ENCODE measurements at places on chromosomes 2 and 18. TPM values are rescaled to one million over a fixed set of nuclear protein-coding genes. Genes with fewer than 3 reads are reported as not detected.
A peak's percentile ranks its signal among the peaks of the same experiment; 100 is the strongest.

The HEATR5B gene
- 10.6 TPM for total RNA-seq

DNA sequence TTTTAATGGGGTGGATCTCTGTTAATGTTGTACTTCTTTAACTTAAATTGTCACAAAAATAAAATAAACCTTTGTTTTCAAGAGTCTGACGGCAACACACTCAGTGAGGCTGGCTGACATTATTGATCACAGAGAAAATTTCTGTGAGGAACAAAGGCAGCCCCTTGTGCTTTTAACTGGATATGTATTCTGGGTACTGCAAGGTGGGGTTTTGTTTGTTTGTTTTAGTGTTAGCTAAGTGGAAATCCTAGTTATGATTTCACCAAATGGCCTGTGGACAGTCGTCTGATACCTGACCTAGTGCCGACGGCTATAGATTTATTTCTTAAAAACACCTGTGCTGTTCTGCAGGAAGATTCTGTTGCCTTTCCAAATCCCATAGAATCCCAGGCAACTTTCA is 1329.5 kb upstream of the ZEB2 start:
- H3K4me3 ChIP-seq = no peak overlapping the region
- H3K4me1 ChIP-seq = no peaks in the 10 kb centered on the region
- H3K36me3 ChIP-seq = no peaks in the 10 kb centered on the region
- H3K27ac ChIP-seq = no peak overlapping the region

DNA sequence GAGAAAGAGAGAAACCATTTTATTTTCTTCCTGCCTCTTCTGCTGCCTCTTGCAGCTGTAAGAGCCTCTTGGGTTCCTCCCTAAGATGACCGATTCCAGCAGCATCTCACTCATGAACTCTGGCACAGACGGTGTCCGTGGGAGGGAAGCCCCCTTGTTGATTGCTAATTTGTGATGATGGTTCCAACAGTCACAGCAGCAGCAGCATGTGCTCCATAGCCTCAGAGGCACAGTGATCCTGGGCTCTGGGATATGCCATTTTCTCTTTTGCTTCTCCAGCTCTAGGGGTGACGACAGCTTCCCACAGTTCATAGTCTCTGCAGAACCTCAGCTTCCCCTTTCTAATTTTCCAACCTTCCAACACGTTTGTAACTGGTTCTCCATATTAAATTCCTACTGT is 324.2 kb upstream of the HS6ST1 start:
- H3K27ac ChIP-seq = no peak overlapping the region
- no peaks in the 10 kb centered on the region for H3K36me3 ChIP-seq
- no peak overlapping the region for H3K4me3 ChIP-seq
- H3K4me1 ChIP-seq = no peaks in the 10 kb centered on the region
- DNase-seq = no peak

DNA sequence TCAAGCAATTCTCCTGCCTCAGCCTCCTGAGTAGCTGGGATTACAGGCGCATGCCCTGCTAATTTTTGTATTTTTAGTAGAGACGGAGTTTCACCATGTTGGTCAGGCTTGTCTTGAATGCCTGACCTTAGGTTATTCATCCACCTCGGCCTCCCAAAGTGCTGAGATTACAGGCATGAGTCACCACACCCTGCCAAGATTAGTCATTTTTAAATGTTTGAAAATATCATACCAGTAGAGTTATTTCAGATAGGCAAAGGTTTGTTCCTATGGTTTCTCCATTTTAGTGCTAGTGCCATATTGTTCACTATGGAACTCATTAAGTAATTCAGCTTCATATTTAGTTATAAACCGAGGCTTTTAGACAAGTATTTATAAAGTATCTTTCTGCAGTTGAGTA is 52.3 kb downstream of the HIBCH start:
- H3K36me3 ChIP-seq = no peaks in the 10 kb centered on the region
- no peak for DNase-seq
- no peaks in the 10 kb centered on the region for H3K4me1 ChIP-seq
- no peak overlapping the region for H3K27ac ChIP-seq
- no peaks in the 10 kb centered on the region for H3K27me3 ChIP-seq

DNA sequence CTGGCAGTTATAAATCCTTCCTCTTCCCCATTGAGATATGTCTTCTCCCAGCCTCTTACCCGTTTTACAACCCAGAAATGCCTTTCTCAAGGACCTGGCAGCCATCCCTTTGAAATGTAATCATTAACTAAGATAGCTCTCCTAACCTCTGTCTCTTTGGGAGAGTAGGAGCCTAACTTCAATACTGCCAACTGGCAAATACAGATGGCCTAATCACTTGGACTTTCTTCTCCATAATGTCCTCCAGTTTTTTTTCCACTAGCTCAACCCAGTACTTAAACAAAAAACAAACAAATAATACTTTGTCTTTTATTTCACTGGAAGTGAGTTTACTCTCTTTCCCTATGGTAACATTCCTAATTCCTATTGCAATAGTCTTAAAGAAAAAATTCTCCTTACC is 1391.1 kb downstream of the SUCLG1 start:
- DNase-seq = no peak
- H3K4me1 ChIP-seq = no peaks in the 10 kb centered on the region
- no peak overlapping the region for H3K4me3 ChIP-seq
- no peaks in the 10 kb centered on the region for H3K36me3 ChIP-seq
- H3K27me3 ChIP-seq = no peaks in the 10 kb centered on the region

DNA sequence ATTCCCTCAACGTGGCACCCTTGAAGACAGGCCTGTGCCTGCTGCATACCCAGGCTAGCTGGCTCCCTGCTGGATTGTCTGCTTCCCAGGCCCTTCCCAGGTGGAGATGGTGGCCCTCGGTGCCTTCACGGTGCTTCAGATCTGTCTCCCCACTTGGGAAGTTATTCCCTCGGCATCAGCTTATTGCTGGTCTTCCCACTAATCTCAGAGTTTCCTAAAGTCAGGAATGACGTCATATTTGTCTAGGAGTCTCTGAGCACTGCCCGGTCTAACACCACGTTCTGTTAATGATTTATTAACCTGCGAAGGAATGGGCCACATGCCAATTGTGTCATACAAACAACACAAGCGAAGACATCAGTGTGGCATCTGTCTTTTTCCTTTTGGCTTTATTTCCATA is 269.8 kb upstream of the ID2 start:
- peak overlapping the region; percentile 45 for H3K27ac ChIP-seq
- DNase-seq = no peak
- no peaks in the 10 kb centered on the region for H3K4me1 ChIP-seq
- no peak overlapping the region for H3K4me3 ChIP-seq
- no peaks in the 10 kb centered on the region for H3K36me3 ChIP-seq
- H3K27me3 ChIP-seq = no peaks in the 10 kb centered on the region

DNA sequence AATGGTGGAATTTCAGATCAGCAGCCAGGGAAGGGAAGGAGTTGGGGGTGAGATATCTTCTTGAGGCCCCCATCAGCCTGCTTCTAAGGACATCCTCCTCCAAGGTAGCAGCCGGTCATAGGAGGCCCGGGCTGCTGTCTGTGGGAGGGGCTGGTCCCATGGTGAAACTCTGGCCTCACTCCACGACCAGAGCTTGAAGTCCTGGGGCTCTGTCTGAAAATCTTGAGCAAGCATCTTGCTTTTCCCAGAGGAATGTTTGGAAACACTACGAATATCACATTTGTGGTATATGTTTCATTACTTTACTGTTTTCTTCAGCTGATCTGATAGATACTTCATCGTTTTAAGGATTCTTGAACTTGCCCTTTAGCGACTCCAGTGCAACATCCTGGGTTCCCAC is 103.7 kb downstream of the CTAGE1 start:
- H3K4me3 ChIP-seq = no peak overlapping the region
- no peak overlapping the region for H3K27ac ChIP-seq
- H3K4me1 ChIP-seq = no peaks in the 10 kb centered on the region
- no peaks in the 10 kb centered on the region for H3K27me3 ChIP-seq

- H3K27ac ChIP-seq = no peak overlapping the region
- no peaks in the 10 kb centered on the region for H3K27me3 ChIP-seq
- H3K36me3 ChIP-seq = no peaks in the 10 kb centered on the region
- H3K4me3 ChIP-seq = no peak overlapping the region
- H3K4me1 ChIP-seq = no peaks in the 10 kb centered on the region
- no peak for DNase-seq
These were observed 395.4 kb upstream of the TCF4 start for GRCh38 chr18:55983433-55983832.

DNA sequence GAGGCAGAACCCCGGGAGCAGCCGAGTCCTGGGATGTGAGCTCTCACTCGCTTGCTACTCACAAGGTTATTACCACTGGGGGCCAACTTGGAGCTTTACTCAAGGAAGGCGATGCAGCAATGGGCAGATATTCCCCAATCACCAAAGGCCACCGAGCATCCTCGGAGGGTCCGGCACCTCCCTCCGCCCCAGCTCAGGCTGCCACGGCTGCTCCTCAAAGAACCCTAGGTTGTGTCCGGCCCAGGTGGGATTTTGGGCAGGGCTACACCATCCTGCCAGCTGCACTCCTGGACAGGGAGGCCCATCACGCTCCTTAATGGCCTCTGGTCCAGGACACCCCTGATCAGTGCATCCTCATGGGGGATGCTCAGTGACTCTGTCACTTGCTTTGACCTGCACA is 24.8 kb downstream of the FBLN7 start:
- H3K27me3 ChIP-seq = no peaks in the 10 kb centered on the region
- peak; percentile 21 for DNase-seq
- H3K4me3 ChIP-seq = no peak overlapping the region
- H3K36me3 ChIP-seq = no peaks in the 10 kb centered on the region
- no peak overlapping the region for H3K27ac ChIP-seq

DNA sequence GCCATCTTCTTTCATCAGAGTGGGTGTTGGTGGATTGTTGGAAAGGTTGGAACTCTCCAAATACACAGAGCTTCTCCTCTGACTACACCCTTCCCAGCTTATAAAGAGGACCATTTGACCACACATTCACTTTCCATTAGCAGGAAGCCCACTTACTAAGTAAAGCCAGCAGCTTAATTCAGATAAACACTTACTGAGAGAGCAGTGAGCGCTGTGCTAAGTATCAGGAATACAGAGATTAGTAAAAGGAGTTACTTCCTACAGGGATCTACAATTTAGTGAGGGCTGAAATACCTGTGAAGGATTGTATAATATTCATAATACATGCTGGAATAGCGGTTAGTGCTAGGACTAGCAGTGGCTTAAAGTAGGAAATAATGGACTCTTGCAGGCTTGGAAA is 343.0 kb downstream of the NYAP2 start:
- H3K27me3 ChIP-seq = no peaks in the 10 kb centered on the region
- no peak overlapping the region for H3K27ac ChIP-seq
- DNase-seq = no peak
- H3K36me3 ChIP-seq = no peaks in the 10 kb centered on the region

DNA sequence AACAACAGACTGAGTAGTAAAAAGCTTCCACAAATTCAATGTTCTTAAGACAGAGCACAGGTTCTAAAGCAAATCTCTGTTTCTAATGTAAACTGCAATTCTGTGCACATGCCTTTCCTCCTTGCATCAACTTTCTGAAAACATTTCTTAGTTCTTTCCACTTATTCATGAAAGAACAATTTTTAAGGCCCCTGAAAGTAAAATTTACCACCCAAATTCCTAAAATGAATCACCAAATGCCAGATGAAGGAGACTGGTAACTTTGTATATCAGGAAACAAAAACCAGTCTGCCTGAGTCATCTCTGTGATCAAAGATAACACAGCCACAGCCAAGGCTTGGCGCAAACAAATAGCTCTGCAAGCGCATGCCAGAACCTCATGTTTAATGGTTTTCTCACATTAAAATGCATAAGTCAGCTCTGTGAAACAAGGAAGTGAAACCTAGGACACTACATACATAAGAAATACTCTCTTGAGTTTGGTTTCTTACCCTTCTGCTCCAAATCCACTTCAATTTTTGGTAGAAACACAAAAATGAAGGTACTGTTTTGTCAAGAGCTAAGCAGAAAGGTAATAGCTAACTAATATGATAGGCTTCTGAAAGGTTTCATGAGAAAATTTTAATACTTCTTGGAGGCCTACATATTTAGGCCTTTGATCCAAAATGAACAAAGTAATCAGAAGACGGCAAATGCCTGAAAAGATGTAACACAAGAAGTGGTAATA is 169.4 kb downstream of the THADA start:
- no peaks in the 10 kb centered on the region for H3K36me3 ChIP-seq
- peak; percentile 87 for DNase-seq
- H3K4me1 ChIP-seq = peaks cover 34% of the 10 kb centered on the region
- H3K27me3 ChIP-seq = no peaks in the 10 kb centered on the region
- no peak overlapping the region for H3K4me3 ChIP-seq
- peak overlapping the region; percentile 35 for H3K27ac ChIP-seq

DNA sequence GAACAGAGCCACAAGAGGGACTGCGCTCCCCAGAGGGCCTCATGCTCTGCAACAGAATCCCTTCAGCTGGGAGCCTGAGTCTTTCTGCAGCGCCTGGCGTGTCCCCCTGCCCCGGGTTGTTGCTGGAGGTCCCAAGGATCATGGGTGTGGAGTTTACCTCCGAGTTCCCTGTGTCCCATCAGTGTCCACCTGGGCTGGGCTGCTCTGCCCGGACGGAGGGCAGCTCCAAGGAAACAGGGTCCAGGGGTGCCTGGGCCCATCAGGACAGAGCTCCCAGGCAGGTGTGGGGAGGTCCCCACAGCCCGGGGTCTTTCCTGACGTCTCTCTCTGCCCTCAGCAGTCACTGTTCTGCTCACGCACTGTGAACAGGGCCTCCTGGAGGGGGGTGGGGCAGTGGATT is 63.5 kb downstream of the EMILIN2 start:
- H3K27ac ChIP-seq = no peak overlapping the region
- no peaks in the 10 kb centered on the region for H3K27me3 ChIP-seq
- no peaks in the 10 kb centered on the region for H3K4me1 ChIP-seq
- no peak overlapping the region for H3K4me3 ChIP-seq
- H3K36me3 ChIP-seq = peaks cover 16% of the 10 kb centered on the region

DNA sequence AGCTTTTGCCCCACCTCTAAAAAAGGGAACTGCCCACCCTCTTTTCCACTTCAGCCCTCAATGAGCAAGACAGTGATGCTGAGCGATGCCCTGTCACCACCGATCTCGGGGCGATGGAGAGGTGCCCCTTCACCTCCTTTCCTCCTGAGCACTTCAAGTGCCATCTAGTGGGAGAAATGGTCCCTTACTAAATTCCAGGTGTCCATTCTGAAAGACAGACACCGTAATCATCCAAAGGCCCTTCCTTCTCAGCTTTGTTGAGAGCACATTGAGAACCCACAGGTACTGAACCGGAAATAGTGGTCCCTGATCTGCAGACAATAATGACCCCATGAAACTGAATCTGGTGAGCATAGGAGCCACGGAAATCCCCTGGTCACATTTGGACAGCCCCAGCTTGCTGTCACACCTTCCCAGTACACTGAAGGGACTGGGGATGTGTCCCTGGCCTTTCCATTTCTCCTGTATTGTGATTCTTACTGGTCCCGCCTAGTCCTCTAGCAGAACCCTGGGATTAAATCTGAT is 38.5 kb downstream of the KCTD18 start:
- H3K27ac ChIP-seq = no peak overlapping the region
- DNase-seq = no peak
- no peaks in the 10 kb centered on the region for H3K27me3 ChIP-seq

Data from ascending aorta (tissue), 2 donors.